ENCODE measurements at places on chromosomes 2 and 18. TPM values are rescaled to one million over a fixed set of nuclear protein-coding genes. Genes with fewer than 3 reads are reported as not detected.

Gene NT5C1B
- total RNA-seq, result 0.09 TPM

Gene PTPRN
- 18.1 TPM for total RNA-seq

Gene TMEM169
- 18.6 TPM for total RNA-seq

Gene CKAP2L
- 7.0 TPM for total RNA-seq

Measured in cerebellum (tissue), 4 donors.